Activated CD8-positive, alpha-beta memory T cell treated with anti-CD3 and anti-CD28 coated beads for 1 hour (primary cell): ENCODE measurements at places on chromosomes 1 and 21.

DNA sequence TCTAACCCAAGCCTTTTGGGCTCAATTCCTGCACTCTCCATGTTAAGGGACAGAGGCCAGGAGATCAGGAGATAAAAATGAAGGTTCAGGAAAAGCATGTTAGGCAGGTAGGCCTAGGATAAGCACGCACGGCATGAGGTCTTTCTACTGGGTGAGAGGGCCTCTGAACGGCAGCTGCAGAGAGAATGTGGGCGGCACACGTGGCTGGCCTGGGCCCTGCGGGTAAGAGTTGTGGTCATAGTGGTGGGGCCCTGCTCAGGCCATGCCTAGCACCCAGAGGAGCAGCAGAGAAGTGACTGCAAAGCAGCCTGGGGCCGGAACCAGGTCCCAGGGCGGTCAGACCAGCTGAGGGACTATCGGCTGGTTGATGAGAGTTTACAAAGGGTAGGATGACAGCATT, 7.5 kb upstream of the FOXO6 start:
- DNase-seq = no peak

DNA sequence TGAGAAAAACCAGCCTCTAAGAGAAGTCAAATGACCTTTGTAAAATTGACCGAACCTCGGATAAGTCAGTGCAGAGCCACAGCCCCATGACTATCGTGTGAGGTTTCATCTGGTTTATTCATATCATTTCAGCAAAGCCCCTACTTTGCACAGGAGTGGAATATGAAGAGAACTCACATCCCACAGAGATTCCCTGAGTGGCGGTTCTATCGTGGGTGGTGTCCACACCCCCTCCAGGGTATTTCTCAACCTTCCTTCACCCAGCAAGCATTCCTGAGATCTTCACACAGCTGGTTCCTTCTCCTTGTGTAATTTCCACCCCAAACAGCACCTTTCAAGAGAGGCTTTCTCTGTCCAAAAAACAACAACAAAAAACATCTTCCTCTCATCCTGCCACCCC, 47.5 kb downstream of the EVA1C start:
- DNase-seq = no peak

DNA sequence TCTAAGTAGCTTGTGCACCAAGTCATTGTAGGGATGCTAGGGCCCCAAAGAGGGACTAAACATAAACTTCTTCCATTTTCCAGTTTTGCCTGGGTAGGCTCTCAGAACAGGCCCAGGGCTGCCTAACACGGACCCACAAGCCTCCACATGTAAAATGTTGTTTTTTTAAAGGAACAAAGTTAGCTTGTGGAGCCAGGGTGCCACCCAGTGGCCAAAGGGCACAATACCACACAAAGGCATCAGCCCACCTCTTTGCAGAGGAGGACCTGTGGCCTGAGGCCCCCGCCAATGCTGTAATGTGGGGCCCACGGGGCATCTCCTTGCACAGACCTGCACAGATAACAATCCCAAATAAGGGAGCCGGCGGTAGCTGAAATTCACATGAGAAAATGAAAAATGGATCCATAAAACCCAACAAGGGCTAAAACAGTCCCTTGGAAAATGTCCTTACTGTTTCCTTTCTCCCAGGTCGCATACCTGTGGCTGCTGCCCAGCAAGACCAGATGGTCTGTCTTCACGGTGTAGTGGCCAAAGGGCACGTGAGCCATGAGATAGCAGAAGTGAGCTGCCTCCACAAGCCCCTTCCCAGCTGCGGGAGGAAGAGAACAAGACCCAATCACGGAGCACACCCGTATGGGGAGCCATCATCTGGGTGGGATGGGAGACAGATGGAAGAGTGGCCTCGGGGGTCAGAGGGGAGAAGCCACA, 23.8 kb downstream of the SEC16B start:
- DNase-seq = no peak

DNA sequence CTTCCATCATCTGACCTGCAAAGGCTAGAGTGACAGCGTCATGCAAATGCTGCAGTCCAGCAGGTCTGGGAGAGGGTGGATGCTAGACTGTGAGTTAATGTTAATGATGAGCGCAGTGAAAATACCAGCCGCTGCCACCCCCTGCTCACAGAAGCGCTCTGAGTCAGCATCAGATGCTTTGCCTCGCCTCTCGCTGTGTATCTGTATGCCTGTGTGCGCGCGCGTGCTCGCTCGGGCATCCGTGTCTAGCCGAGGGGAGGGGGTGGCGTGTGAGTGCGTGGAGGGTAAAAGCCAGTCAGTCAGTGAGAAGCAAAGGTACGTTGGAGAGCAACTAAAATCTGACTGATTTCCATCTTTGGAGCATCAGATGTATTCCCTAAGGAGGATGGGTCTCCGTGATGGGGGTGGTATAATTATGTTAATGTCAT, 858.7 kb downstream of the USP25 start:
- no peak for DNase-seq

- no peak for DNase-seq
These were observed 24.4 kb downstream of the RC3H1 start for GRCh38 chr1:173997791-173998190.

- no peak for DNase-seq
These were observed 752.1 kb downstream of the LTN1 start for GRCh38 chr21:28240586-28240985.

DNA sequence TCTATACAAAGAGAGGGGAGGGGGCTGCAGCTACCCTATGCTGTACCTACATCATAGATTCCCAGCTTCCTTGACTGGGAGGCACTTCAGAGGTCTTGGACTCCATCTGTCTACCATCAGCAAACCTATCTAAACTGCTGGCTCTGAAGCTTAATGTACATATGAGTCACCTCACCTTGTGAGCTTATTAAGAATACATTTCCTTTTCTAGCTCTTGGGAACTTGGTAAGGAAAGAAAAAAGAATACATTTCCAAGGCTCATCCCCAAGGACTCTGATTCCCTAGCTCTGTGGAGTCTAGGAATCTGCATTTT, 50.0 kb upstream of the PRELP start:
- DNase-seq = no peak

DNA sequence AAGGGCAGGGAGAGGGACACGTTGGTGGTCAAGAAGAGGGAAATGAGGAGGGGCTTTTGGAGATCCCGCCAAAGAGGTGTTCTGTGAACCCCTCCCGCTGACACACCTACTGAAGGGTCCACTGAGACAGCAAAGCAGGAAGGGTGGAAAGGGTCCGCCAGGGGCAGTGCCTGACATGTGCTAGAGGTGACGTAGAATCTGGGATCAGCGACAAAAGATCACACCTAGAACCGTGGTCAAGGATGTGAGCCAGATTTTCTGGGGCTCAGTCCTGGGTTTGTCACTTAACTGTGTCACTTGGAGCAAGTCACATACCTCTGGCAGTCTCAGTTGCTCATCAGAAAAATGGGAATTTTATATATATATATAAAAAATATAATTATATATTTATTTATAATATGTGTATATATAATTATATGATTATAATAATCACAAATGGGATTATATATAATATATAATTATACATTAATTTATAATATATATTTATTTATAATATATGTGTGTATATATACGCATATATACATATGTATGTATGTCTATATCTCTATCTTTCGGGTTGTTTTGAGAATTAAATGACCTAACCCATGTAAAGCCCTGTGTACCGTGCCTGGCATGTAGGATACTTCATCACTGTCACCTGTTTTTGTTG, 35.0 kb upstream of the ATP5PO start:
- DNase-seq = no peak

DNA sequence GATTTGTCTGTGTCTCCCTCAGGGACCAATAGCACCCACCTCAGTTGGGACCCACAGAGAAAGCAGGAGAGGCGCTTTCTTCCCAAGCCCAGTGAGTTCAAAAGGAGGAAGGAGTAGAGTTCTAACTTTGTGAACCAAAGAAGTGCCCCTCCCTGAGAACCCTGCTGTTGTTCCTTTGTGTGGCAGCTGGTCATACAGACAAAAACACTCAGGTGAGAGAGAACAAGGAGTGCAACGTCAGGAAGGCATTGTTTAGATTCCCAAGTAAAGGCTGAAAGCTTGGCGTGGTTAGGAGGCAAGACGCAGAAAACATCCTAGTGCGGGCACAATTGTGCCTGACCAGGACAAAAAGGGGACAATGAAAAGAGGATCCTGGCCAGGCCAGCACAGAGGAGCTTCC, 654.6 kb downstream of the KIF26B start:
- no peak for DNase-seq

- no peak for DNase-seq
These were observed 6.1 kb upstream of the TINAGL1 start for GRCh38 chr1:31570228-31570627.

DNA sequence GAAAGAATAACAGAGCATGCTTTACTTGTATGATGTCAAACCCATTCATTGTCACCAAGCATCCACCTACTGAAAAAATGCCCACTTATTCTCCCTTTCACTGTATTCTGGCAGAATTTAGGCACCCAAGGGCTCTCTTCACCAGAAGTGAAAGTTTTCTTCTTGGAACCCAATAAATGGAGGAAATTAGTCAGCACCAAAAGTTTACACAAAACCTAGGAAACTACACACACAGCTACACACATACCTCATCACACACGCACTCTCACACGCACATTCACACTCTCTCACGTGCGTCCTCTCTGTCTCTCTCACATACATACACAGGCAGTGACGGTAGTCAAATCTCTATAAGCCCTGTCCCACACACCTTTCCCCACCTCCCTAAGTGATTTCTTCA, 37.6 kb downstream of the MCOLN2 start:
- no peak for DNase-seq

GRCh38 chr1:16061266-16061665, 12.2 kb downstream of the FAM131C start:
- no peak for DNase-seq

GRCh38 chr1:238624776-238625175, 734.1 kb upstream of the ZP4 start:
- DNase-seq = no peak

DNA sequence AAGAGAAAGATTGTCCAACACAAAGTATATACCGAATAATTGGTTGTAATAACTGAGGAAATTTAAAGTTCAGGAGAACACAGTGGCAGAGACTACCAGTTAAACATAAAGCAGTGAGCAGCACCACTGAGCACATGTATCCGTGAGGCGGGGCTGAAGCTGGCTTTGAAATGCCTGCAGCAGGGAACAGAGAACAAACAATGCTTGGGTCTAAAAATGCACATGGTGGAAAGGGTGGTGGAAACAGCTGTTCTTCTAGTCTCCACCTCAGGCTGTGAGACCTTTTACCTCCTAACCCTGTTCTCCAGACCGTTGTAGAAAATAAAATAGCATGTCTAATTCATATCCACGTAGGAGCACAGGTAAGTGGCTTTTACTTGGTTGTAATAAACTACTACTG, 7.7 kb upstream of the GNG4 start:
- no peak for DNase-seq

GRCh38 chr1:245330951-245331350, 176.2 kb downstream of the KIF26B start:
- DNase-seq = no peak

DNA sequence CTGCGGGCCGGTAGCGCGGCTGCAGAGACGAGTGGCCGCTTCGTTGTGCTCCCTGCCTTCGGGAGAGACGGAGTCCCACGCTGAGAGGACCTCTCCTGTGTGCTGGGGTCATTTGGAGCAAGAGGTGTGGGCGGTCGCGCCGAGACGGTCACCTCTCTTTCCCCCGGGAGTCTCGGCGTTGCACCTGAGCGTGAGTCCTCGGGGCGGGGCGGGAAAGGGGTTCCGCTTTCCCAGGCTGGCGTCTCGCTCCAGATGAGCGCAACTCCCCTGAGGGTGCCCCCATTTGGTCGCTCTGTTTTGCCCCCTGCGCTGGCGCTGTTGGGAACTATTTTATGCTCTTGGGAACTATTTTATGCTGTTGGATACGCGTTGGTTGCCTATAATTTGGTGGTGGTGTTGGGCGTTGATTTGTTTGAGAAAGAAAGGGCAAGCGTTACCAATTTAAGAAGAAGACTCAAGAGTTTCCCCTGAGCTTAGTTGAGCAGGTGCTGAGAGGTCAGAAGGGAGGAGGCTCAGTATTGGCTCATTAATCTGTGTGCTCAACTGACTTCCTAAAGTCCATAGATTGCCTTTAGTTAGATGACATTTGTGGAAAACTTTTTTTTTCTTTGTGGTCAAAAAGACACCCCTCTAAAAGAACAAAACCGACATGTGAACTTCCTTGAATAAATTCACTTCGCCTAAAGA, 683 bp downstream of the LRRC8B start:
- DNase-seq = no peak

GRCh38 chr1:106897976-106898375, 158.5 kb upstream of the PRMT6 start:
- DNase-seq = no peak

DNA sequence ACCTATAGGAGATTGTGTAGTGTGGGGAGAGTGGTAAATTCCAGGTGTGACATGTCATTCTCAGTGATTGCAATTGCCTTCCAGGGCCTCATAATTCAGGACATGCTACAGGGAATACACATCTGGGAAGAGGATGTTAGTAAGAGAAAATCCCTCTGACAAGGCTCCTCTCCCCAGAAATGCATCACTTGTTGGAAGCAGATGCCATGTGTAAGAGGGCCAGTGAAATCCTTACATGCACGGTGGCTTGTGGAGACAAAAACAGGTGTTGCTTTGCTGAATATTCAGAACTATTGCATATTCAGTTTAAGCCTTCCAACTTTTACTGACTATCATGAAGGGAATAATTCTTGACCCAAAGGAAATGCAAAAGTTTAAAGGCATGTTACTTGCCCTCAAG, 503.4 kb downstream of the NEGR1 start:
- no peak for DNase-seq

DNA sequence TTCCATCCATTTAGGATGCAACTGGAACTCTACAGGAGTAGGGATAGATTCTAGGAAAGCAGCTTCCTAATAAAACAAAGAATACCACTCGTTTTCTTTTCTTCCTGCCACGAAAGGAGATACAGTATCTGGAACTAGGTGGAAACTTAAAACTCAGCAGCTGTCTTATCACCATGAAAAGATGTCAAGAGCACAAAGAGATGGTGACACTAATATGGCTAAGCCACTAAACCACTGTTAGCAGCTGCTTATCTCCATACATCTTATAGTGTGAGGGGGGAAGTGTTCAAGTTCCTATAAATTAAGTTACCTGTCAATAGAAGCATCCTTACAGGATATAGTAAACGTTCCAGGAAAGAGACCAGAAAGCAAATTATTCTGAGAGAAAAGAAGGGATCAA, 162.5 kb downstream of the TYW3 start:
- DNase-seq = no peak

GRCh38 chr1:83985048-83985447, 13.9 kb downstream of the TTLL7 start:
- DNase-seq = no peak

- no peak for DNase-seq
These were observed 75.8 kb downstream of the FOXJ3 start for GRCh38 chr1:42259059-42259738.
